Midbrain (tissue), 1 donor: ENCODE measurements at places on chromosomes 6 and 20.

- no peak for DNase-seq
These were observed 4.8 kb upstream of the SLC17A9 start for GRCh38 chr20:62947532-62948300.

DNA sequence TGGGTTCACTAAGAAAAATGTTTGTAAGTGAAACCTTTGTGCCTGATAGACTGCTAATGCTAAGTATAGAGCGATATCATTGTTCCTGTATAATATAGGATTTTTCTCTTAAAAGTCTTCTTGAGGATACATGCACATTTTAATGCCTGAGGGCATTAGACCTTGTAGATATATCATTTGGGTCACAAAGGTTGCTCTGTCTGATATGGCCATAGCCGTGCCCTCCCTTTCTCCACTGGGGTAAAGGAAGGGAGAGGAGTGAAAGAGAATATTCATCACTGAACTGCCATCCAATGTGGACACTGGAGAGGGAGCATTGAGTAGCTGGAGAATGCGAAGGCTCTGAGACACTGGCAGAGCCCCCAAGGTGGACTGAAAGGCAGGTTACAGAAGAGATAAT lies 442.2 kb upstream of the SPTLC3 start:
- no peak for DNase-seq

DNA sequence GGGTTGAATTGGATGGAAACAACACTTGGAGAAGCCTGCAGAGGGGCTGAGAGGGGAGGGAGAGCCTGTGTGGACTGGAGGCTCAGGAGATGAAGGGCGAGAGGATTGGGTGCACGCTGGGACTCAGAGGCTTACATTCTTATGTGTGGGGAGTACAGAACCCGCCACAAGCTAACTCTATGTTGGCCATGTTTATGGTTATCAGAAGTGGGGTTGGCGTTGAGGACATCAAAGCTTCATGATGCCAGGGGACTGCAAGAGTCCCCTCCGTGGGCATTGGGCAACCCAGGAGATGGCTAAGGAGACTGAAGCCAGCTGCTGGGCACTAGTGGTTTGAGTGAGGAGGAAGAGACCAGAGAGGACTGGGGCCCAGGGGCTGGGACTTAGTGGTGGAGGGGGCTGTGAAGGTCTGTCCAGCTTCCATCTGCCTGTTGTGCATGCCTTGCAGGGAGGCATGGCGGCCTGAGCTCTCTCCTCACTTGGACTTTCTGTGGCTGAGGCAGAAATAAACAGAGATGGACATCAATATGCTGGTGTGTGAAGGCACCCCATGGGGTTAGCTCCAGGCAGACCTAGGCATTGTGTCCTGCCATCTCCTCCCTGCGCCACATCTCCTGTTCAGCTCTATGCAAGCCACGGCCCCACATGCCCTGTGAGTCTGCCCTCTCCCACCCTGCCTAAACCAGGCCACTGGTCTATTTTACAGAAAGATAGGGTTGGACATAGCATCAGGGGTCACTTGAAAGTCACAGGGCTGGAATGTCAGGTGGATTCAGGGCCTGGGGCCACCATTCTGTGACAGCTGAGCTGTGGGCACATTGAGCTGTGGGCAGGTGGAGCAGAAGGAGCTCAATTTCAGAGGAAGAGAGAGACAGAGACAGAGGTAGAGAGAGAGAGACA lies 61.6 kb downstream of the PHACTR3 start:
- no peak for DNase-seq

DNA sequence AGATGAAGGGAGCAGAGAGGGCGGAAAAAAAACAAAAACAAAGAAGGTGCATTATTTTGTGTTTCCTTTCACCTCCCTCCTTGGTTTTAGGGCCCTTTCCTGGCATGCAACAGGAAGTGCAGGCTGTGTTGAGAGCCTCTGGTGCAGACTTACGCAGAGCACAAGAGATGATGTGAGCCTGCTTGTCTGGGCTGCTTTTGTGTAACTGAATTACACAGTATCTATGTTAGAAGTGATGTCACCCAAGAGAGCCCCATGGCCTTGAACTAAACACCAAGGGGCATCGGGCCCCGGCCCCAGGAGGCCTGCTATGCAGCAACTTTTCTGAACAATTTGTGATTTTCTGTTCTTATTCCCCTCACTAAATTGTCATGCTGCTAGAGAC lies 25.5 kb downstream of the GNAS start:
- no peak for DNase-seq

- no peak for DNase-seq
These were observed 241.8 kb downstream of the ADGRG6 start for GRCh38 chr6:142543606-142544005.

DNA sequence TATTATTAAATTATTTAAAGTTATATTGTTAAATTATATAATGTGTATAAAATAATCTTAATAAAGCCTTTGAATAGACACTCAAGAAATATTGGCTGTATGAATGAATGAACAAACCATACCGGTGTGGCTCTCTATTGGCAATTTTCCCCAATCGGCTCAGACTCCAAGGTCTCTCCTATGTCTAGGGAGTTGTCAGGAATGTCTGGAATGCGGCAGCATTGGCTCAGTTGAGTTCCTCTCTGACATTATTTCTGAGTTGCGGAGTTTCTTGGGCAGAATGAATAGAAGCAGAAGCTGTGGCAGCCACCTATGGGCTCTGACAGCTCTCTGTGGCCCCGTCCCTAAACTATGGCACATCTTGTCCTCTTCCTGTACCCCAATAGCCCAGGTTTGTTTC lies 111.0 kb downstream of the SOBP start:
- no peak for DNase-seq

GRCh38 chr6:13392462-13392861 lies 64.1 kb upstream of the TBC1D7 start:
- no peak for DNase-seq

GRCh38 chr6:55897346-55897745 lies 22.0 kb upstream of the BMP5 start:
- no peak for DNase-seq

DNA sequence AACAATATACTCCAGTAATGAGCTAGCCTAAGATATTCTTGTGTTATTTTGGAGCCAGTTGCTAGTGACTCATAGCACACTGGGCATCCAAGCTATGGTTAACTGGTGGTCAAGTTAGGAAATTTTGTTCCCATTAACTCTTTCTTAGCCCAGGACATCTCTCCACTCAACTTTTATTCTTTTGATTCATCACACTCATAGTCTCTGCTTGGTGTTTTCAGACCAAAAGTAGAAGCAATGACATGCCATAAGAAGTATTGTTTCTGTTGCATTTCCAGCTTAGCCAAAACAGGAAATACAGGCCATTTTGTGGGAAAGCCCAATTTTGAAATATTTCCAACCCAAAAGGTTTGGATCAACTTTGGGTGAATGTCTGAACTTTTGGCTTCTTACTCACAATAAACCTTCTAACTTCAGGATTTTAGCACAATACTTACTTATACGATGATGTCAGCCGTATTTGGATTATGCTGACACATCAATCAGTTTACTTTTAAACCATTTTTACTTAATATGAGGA lies 31.6 kb upstream of the CCN2 start:
- no peak for DNase-seq

DNA sequence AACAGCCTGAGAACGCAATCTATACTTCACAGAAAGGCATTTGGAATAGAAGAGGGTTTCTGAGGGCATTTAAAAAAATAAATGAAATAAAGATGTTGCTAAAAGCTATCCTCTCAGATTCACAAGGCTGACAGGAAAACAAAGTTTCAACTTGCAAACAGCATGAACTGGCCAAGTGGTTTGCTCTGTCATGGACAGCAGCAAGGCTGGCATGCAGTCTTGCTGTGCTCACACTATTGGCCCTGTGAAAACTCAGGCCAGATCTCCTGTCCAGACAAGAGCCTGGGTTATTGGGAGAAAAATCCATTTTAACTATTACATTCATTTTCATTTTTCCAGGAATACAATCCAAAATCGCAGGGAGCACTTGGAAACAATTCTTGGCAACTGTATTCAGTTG lies 506.2 kb upstream of the SLC35B3 start:
- DNase-seq, result no peak

DNA sequence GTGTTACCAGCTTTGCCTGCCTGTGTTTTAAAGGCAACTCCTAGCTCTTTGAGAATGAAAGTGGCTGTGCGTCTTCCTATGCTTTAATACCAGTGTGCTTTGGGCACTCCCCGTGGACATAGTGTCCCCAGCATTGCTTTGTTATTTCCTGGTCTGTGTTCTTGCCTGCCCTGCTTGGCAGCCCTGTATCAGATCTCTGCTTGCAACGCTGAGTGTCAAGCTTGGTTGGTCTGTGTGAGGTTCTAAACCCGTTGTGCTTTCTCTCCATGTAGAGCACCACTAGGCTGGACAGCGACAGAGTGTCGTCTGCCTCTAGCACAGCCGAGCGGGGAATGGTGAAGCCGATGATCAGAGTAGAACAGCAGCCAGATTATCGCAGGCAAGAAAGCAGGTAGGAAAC lies 80.2 kb downstream of the AFDN start:
- peak; percentile 87 for DNase-seq

GRCh38 chr6:44535446-44535845 lies 147.9 kb downstream of the CDC5L start:
- DNase-seq, result no peak

- DNase-seq, result peak; percentile 84
These were observed 5.1 kb downstream of the TP53INP2 start for GRCh38 chr20:34709044-34709830.

GRCh38 chr6:157024745-157025144 lies 247.6 kb downstream of the ARID1B start:
- no peak for DNase-seq

- peak; percentile 21 for DNase-seq
These were observed 33.5 kb upstream of the SYNCRIP start for GRCh38 chr6:85676086-85676729.

- no peak for DNase-seq
These were observed 38.5 kb upstream of the TFB1M start for GRCh38 chr6:155352811-155353210.

GRCh38 chr6:144314003-144314485 lies 28.9 kb downstream of the UTRN start:
- peak; percentile 44 for DNase-seq

- no peak for DNase-seq
These were observed 25.6 kb upstream of the IL17A start for GRCh38 chr6:52160472-52161104.

- peak; percentile 55 for DNase-seq
These were observed 15.2 kb upstream of the ZNF335 start for GRCh38 chr20:45987108-45987780.

DNA sequence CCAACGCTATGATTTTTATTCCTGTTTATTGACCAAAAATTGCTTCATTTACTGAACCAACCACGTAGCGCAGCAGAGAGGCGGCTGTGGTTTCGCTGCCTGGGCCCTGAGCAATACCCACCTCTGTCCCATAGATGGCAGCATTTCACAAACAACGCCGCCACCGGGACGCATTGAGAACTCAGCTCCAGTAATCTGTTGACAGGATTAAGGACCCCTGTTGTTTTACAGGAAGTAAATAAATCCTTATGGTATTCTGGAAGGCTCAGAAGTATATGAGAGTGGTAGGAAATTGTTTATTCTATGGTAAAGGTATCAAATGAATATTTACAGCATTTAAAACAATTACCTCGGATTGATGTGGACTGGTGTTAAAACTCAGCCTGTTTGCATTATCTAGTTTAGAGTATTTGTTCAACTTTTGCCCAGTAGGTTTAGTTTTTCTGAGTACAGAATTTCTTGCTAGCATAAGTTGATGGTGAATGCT lies 547.9 kb upstream of the SLC35B3 start:
- peak; percentile 79 for DNase-seq

GRCh38 chr20:17895641-17896171 lies 72.9 kb downstream of the SNX5 start:
- no peak for DNase-seq

DNA sequence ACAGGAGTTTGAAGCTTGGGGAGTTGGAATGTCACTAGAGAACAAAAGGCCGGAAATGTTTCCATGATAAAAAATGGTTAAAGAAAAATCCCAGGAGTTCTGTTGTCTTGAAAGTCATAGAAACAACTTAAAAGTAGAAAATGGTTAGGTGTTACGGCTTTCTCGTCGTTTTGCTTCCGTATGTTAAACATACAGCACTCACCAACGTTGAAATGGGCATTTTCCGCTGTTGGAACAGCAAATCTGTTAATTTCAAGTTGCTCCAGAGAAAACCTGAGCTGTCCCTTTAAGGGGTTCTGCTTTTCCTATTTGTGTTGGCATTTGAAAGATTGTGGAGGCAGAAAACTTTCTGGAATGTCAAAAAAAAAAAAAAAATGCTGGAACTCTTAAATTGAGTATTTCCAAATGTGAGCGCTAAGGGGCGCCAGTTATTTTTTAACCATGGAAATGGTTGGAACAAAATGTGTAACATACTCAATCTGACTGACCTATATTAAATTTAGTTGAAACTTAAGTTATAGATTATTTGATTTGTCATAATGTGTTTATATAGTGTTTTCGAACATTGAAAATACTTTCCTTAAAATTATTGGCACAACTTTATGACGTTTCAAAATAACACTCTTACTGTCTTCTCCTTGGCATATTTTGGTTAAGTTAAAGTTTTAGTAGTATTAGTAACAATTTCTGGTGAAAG lies 2.2 kb downstream of the QKI start:
- DNase-seq, result peak; percentile 75

GRCh38 chr20:35274172-35275092 lies 3.5 kb downstream of the MMP24OS start:
- DNase-seq, result no peak

GRCh38 chr6:148934961-148935360 lies 188.1 kb downstream of the UST start:
- no peak for DNase-seq

DNA sequence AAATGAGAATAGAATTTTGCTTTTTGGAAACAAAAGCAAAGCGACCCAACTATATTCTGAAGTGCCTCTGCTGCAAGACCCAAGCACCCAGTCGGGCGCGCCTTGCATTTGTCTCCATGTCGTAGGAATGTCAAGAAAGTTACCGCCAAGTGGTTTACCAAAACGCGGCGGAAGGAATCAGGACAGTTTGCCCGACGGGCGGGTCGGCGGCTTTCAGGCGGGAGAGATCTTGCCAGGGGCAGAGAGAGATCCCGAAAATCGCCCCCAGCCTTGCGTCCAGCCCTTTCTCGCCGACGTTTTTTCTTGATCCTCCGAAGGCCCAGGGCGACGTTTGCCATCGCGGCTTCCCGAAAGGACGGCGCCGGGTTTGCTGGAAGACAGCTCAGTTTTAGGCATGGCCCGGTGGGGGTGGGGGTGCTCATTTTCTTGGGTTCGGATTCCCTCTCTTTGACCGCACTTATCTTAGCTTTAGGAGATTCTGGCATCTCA lies 4.0 kb upstream of the LIN28B start:
- DNase-seq, result no peak

DNA sequence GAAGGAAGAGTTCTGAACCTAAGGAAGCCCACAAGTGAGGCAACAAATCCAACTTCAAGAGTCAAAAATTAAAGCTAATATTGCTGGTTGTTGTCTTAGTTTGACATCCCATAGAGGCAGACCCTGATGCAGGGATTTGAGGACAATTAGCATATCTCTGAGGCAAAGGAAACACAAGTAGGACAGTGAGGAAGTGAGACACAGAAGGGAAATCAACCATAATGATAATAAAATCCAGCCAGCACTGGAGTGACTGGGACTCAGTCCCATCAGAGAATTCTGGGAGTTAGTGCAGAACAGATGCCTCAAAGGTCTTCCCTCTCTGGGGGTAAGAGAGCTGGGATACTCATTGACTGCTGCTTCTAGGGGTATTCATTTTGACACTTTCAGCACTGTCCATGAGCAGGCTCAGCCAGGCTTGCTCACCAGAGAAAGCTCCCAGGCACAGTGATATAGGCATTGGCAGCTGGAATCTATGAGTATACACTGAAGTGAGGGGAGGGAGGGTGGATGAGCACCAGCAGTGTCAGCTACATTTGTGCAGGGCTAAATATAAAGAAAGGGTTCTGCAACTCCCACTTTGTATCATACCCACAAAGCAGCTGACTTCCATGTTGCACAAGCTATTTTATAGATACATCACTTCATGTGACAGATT lies 43.4 kb upstream of the SPTLC3 start:
- no peak for DNase-seq

GRCh38 chr20:33516882-33517281 lies 27.0 kb downstream of the CBFA2T2 start:
- peak; percentile 13 for DNase-seq
